Stimulated activated CD4-positive, alpha-beta T cell treated with anti-CD3 and anti-CD28 coated beads, Interleukin-4, amount 100 ng/mL, for 48 hours (primary cell): ENCODE measurements at places on chromosomes 3 and 15.
A peak's percentile ranks its signal among the peaks of the same experiment; 100 is the strongest.

GRCh38 chr3:4864503-4864902, 114.7 kb upstream of the BHLHE40 start:
- DNase-seq, result no peak

- DNase-seq, result no peak
These were observed 28.9 kb downstream of the TKT start for GRCh38 chr3:53226841-53227407.

DNA sequence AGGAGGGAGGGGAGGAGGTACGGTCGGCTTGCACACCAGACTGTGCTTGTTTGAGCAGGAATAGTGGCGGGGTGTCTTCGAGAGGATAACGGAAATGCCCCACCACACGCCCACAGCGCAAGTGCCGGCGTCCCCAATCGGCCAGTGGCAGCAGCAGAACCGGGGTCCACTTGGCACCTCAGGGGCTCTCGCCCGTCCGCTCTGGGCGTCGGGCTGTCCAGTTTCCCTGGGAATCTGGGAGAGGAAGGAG, 53.7 kb downstream of the CCDC54 start:
- DNase-seq, result peak; percentile 18

- DNase-seq, result no peak
These were observed 4.9 kb downstream of the MESP2 start for GRCh38 chr15:89781055-89781454.

DNA sequence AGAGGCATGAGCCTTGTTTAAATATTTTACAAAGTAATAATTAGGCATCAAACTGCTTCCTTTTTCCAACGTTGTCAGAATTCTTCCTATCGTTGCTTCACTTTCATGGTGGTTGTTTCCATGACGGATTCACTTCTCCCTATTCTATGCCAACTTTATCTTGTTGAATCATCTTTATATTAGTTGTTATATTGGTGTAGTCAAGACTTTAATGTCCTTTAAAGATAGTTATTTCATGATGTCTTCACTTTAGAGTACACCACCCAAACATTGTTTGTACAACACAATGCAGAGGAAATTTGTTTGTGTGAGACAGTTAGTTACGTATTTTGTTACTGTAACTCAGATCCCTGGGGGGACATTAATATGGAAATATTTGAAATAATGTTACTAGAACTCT, 61.9 kb downstream of the CRYBG3 start:
- no peak for DNase-seq

- no peak for DNase-seq
These were observed 70.0 kb upstream of the SKOR1 start for GRCh38 chr15:67755264-67755663.

DNA sequence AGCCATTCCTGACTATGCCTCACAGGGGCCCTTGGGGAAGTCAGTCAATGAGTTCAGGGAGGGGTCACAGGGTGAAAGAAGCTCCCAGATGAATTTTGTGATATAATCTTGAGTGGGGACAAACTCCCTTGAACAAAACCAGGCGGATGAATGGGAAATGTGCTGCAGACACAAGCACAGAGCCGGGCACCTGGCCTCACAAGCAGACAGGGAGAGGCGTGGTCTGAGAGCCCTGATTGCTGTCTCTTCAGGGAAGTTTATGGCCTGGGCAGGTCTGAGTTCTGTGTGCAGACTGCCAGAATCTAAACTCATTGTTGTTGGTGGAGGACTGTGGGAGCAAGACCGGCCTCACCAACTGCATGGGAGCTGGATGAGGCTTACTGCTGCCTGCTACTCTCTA, 591.8 kb downstream of the EPHA3 start:
- no peak for DNase-seq

- no peak for DNase-seq
These were observed 25.0 kb upstream of the CYP11A1 start for GRCh38 chr15:74392451-74392830.

DNA sequence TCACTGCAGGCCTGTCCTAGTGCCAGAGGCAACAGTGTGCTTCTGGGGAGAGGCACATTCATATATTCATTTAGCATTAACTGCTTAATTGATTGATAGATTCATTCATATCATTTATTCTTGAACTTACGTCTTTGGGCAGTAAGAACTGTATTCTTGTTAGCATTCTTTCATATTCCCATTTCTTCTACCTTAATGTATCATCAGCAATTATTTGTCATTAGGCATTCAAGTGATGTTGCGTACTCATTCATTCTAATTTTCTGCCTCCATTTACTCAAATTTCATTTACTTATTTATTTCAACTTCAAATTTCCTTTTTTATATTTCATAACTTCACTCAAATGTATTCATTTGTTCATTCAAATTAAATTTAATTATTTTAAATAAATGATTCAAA, 31.5 kb upstream of the CCR4 start:
- DNase-seq, result no peak

- no peak for DNase-seq
These were observed 4.2 kb upstream of the WNT5A start for GRCh38 chr3:55491296-55491816.

- peak; percentile 41 for DNase-seq
These were observed 79.6 kb upstream of the SPATA12 start for GRCh38 chr3:56980798-56981390.

- DNase-seq, result no peak
These were observed 185.5 kb downstream of the MCTP2 start for GRCh38 chr15:94416820-94417219.

- no peak for DNase-seq
These were observed 553.6 kb downstream of the EPHB1 start for GRCh38 chr3:135348690-135349089.

GRCh38 chr3:168034152-168034928, 61.4 kb downstream of the GOLIM4 start:
- DNase-seq, result no peak

- no peak for DNase-seq
These were observed 32.9 kb upstream of the SKOR1 start for GRCh38 chr15:67792250-67792942.

DNA sequence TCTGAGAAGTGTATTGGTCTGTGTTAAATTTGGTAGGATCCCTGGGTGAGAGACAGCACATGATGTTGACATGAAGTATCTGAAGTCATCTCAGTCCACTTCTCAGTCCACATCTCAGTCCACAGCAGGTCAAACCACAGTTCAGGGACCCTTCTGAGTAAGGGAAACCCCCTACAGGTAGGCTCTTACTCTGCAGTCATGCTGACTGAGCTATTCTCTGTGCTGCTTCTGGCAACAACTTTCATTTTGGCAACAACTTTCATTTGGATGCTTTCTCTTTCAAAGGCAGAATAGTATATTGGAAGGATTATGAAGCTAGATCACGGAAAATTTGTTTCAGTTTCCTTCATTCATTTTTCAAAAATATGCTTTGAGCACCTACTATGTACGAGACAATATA, 178.2 kb upstream of the GOLIM4 start:
- DNase-seq, result no peak

DNA sequence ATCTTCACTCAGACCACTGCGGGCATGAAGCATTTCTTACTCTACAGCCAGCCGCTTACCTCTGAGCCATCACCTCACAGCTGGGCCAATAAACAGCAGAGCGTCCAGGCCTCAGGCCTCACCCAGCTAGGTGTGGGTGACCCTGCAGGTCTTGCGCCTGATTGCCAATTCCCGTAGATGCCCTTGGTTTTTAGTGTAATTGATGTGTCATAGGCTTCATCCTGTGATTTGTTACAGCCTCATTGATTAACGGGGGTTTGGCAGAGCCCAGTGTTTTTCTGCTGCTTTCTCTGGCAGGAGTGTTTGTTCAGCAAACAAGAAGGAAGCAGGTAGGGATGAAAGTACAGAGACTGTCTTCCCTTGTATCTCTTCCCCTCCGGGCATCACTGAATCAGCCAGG, 49.6 kb upstream of the BNIP2 start:
- DNase-seq, result no peak

DNA sequence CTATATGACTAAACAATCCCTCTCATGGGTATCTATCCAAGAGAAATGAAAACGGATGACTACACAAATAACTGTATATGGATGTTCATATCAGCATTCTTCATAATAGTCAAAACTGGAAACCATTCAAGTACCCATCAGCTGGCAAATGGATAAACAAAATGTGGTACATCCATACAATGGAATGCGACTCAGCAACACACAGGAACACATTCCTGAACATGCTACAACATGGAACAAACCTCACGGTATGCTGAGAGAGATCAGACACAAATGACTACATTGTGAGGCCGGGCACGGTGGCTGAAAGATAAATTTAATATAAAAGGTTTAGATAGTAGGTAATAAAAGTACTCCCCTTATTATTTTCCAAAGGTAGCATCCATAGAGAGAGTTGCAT, 42.6 kb downstream of the CCR4 start:
- DNase-seq, result no peak

GRCh38 chr15:42184296-42184695, 23.8 kb downstream of the VPS39 start:
- no peak for DNase-seq

DNA sequence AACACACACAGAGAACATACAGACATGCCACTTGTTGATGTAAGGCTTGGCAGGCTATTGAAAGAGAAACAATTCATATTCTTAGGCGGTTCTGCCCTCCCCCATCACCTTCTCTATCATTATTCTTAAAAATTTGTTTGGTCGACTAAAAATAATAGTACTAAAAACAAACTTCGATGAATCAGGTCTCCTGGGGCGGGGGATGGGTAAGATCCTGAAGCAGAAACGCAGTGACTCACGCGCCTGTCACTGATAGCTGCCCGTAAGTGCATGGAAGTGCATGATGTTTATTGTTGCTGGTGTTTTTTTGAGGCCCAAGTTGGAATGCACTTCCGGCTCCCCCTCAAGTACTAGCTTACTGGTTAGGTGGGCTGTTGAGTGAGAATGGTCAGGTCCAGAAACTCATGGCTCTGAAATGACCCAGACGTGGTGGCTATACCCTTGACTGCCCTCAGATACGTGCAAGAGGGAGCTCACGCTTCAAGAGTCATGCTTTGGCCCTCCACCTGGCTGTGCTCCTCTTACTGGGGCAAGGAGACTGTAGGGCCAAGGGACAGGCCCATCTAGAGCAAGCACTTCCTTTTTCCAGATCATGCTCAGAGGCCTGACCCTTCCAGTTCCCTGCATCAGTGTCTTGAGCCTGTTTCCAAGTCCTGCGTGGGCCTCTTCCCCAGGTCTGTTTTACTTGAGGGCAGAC, 10.9 kb downstream of the SMAD3 start:
- no peak for DNase-seq

- DNase-seq, result no peak
These were observed 107.2 kb upstream of the ABHD17C start for GRCh38 chr15:80587816-80588456.

DNA sequence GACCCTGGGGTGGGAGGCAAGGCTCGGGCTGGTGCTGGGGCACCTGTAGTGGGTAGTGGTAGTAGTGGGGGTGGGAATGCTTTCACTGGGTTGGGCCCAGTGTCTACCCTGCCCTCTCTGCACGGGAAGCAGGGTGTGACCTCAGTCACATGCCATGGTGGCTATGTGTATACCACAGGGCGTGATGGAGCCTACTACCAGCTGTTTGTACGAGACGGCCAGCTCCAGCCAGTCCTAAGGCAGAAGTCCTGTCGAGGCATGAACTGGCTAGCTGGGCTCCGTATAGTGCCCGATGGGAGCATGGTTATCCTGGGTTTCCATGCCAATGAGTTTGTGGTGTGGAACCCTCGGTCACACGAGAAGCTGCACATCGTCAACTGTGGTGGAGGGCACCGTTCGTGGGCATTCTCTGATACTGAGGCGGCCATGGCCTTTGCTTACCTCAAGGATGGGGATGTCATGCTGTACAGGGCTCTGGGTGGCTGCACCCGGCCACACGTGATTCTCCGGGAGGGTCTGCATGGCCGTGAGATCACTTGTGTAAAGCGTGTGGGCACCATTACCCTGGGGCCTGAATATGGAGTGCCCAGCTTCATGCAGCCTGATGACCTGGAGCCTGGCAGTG, 5.2 kb downstream of the DALRD3 start:
- no peak for DNase-seq
